ENCODE measurements at places on chromosomes 7 and 10. TPM values are rescaled to one million over a fixed set of nuclear protein-coding genes. Genes with fewer than 3 reads are reported as not detected.

SLC26A3 gene
- not detected for total RNA-seq

SLC26A5 gene
- total RNA-seq: 0.71 TPM

TSPAN33 gene
- total RNA-seq: 6.5 TPM

OR6V1 gene
- not detected for total RNA-seq

GLUD1 gene
- total RNA-seq: 140 TPM

TBC1D12 gene
- total RNA-seq: 45.0 TPM

OAT gene
- total RNA-seq: 102 TPM

All from camera-type eye (tissue), 1 donor.